Activated B cell treated with CpG ODN at 0.5 μM for 24 hours (primary cell): ENCODE measurements at places on chromosomes 13 and 19. TPM values are rescaled to one million over a fixed set of nuclear protein-coding genes. Genes with fewer than 3 reads are reported as not detected.

Gene CEACAM3
- not detected in 2 replicates for total RNA-seq

Gene CYP4F8
- not detected in 2 replicates for total RNA-seq

Gene NTF4
- total RNA-seq = not detected in 2 replicates

Gene RPL18
- 2,427 and 2,762 TPM in 2 replicates for total RNA-seq

Gene SYDE1
- total RNA-seq = not detected in 2 replicates

Gene EGLN2
- 136 and 147 TPM in 2 replicates for total RNA-seq

Gene SYNE4
- total RNA-seq = 2.1 and 3.7 TPM in 2 replicates

Gene ZNF550
- total RNA-seq = 16.8 and 18.7 TPM in 2 replicates

DNA sequence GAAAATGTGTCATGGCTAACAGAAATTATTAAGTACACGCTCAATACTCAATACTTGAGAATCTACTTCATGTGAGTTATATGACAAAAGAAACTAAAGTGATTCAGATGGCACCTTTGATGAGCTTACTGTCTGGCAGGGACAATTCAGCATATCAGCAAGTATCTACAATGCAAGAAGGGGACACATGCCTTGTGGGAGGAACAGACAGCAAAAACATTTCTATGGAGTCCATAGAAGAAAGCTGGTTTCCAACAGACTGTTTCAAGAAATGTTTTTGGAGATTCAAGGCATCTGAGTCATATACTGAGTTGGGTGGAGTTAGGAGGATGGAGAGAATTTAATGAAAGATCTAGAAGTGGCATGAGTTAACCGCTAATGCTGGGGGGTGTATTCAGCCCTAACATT lies 54.7 kb downstream of the MBNL2 start:
- no peak overlapping the region for H3K27ac ChIP-seq
- DNase-seq = no peak
- peak overlapping the region; percentile 21 for H3K4me3 ChIP-seq
- peaks cover 71% of the 10 kb centered on the region for H3K4me1 ChIP-seq
- H3K27me3 ChIP-seq = no peaks in the 10 kb centered on the region

- no peak for DNase-seq
- H3K4me3 ChIP-seq = no peak overlapping the region
- no peaks in the 10 kb centered on the region for H3K36me3 ChIP-seq
- H3K4me1 ChIP-seq = no peaks in the 10 kb centered on the region
- H3K27ac ChIP-seq = no peak overlapping the region
Measured at GRCh38 chr13:68888832-68889231, 1218.8 kb upstream of the ATXN8OS start.

DNA sequence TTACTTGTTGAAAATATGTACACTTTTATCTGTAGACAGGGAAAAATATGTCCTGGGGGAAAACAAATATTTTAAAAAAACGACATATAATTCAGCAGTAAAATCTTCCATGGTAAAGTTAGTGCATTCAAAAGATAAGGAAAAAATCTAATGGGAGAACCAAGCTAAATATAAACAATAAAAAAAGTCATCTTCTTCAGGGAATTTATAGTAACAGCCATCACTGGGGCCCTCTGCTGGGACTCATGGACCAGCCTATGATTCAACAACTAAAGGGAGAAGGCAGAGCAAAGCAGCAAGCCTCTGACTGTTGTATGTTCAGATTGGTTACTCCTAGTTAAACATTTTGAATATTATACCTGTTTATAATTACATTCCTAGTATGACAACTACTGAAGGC lies 93.0 kb downstream of the ITGBL1 start:
- no peak overlapping the region for H3K27ac ChIP-seq
- H3K4me3 ChIP-seq = no peak overlapping the region
- no peaks in the 10 kb centered on the region for H3K4me1 ChIP-seq
- H3K27me3 ChIP-seq = peaks cover 2% of the 10 kb centered on the region
- no peaks in the 10 kb centered on the region for H3K36me3 ChIP-seq

GRCh38 chr19:6564393-6564792 lies 26.6 kb downstream of the CD70 start:
- H3K4me3 ChIP-seq = no peak overlapping the region
- DNase-seq = no peak
- H3K27me3 ChIP-seq = peaks cover 5% of the 10 kb centered on the region
- H3K36me3 ChIP-seq = no peaks in the 10 kb centered on the region

- no peaks in the 10 kb centered on the region for H3K27me3 ChIP-seq
- no peak overlapping the region for H3K4me3 ChIP-seq
- peaks cover 13% of the 10 kb centered on the region for H3K36me3 ChIP-seq
- DNase-seq = no peak
- H3K4me1 ChIP-seq = no peaks in the 10 kb centered on the region
- H3K27ac ChIP-seq = no peak overlapping the region
Measured at GRCh38 chr13:26280295-26280694, 26.4 kb downstream of the CDK8 start.

- H3K27ac ChIP-seq = peak within 1 kb of the TSS; percentile 99
- peaks cover 4% of the 10 kb centered on the region for H3K36me3 ChIP-seq
- H3K4me3 ChIP-seq = peak within 1 kb of the TSS; percentile 91
- no peaks in the 10 kb centered on the region for H3K27me3 ChIP-seq
Measured at GRCh38 chr19:38264486-38265212, at the start of gene SPINT2. Gene SPINT2 (plus strand): TSS chr19:38264573. CDS start chr19:38264893, 320 bp downstream.

GRCh38 chr19:16320987-16321386 lies 3.6 kb upstream of the KLF2 start:
- no peak for DNase-seq
- H3K4me3 ChIP-seq = no peak overlapping the region
- peaks cover 56% of the 10 kb centered on the region for H3K4me1 ChIP-seq
- H3K36me3 ChIP-seq = peaks cover 3% of the 10 kb centered on the region
- H3K27me3 ChIP-seq = no peaks in the 10 kb centered on the region

GRCh38 chr19:2461751-2462634 lies 5.2 kb upstream of the LMNB2 start:
- peak; percentile 57 for DNase-seq
- peaks cover 10% of the 10 kb centered on the region for H3K4me1 ChIP-seq
- no peaks in the 10 kb centered on the region for H3K36me3 ChIP-seq
- H3K27me3 ChIP-seq = no peaks in the 10 kb centered on the region
- peak overlapping the region; percentile 82 for H3K4me3 ChIP-seq

DNA sequence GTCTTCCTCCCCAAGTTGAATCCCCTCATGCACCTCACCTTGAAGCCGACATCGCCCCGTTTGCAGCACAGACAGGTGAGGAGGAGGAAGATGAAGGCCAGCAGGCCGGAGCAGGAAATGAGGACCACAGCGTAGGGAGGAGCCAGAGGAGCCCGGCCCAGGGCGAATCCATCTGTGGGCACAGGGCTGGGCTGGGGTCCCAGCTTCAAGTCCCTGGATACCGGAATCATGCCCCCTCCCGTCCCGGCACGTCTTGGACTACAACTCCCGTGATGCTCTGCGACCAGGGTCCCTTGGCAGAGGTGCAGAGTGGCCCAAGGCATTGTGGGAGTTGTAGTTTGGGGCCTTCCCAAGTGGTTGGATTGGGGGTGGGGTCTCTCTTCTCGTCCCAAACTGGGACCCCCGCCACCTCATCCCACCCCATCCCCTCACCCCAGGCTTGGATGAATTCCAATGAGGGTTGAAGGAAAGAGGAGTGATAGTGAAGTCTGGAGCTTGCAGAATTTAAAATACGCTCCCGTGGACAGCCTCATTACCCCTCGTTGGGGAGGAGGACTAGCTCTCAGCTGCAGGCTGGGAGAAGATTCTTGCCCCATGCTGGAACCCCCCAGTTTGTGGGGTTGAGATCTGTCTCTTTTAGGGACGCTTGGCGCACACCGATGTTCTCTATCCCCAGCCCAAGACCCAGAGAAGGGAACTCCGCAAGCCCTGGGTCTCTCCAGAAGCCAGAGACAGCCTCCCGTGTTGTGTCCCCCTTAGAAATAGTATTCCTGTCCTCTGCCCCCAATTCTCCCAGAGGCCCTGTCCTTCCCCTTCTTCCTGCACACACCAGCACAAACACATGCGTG lies 990 bp downstream of the LMTK3 start:
- peaks cover 2% of the 10 kb centered on the region for H3K27me3 ChIP-seq
- peaks cover 17% of the 10 kb centered on the region for H3K4me1 ChIP-seq
- H3K4me3 ChIP-seq = peak overlapping the region; percentile 71
- peak overlapping the region; percentile 31 for H3K27ac ChIP-seq

DNA sequence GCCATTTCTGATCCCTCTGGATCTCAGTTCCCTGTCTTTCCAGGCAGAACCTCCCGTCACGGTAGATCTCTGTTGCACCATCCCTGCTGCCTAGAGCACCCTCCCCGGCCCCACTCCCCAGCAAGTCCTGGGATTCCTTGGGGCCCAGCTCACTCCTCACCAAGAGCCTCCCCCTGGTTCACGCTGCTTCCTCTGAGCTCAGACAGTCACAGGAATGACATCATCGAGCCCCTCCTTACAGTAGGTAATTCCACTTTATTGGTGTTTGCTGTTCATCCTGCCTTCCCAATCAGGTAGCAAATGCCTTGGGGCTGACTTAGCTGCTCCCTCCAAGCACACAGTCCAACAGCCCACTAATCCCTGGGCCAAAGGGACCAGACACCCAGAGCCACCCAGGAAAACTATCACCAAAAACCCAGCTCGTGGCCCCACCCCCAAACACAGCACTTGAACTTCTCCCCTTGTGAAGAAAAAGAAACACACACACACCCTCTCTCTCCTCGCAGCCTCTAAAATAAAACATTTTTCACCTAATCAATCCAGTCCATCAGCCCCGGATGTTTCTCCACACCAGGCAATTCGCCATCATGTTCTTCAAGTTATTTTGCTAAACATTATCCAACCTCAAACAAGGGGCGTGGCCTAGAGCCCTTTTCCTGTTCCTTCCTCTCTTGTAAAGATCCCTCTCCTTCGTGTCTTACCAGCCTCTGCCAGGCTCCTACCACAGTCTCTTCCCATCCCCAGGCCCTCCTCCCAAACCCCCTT lies 2.5 kb downstream of the NAPA start:
- peak overlapping the region; percentile 97 for H3K4me3 ChIP-seq
- peaks cover 66% of the 10 kb centered on the region for H3K4me1 ChIP-seq
- DNase-seq = no peak
- no peaks in the 10 kb centered on the region for H3K27me3 ChIP-seq
- H3K36me3 ChIP-seq = peaks cover 26% of the 10 kb centered on the region

DNA sequence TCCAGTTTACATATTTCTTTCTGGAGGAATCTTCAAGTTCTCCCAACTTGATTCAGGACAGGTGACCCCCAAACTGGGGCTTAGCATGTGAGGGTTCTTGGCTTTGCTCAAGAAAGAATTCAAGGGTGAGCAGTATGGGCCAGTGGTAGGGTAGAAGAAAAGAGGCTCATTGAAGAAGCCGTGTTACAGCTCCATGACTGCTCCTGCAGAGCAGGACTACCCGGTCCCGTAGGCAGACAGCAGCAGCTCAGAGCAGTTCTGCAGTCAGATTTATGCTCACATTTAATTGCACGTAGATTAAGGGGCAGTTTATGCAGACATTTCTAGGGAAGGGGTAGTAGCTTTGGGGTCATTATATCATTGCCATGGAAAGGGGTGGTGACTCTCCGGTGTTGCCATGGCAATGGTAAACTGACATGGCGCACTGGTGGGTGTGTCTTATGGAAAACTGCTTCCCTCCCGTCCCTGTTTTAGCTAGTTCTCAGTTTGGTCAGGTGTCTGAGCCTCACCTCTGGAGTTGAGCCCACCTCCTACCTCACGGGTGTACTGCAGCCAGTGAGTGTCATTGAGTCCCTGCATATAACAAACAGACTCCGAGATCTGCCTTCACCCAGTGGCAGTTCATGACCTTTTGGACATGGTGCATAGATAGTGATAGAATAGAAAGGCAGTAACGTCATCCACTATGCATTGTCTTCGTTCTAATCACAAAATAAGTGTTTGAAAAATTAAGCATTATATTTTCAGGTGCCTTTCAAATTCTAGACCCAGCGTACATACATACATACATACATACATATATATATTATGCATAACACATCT lies 16.0 kb upstream of the ZNF792 start:
- peaks cover 15% of the 10 kb centered on the region for H3K27me3 ChIP-seq
- no peak overlapping the region for H3K27ac ChIP-seq
- no peak overlapping the region for H3K4me3 ChIP-seq

DNA sequence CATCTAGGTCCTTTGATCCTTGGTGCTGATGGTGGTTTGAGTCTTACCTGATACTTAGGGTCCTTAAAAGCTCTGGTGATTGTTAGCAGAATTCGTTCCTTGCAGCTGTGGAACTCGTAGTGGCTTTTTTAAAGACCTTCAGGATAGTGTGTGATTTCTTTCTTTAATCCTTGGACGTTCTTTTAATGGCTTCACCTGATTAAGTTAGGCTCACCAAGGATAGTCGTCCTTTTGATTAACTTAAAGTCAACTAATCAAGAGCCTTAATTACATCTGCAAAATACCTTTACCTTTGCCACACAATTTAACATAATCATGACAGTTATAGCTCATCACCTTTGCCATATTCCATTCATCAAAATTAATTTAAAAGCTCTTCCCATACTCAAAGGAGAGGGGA lies 1807.7 kb downstream of the OLFM4 start:
- no peaks in the 10 kb centered on the region for H3K36me3 ChIP-seq
- no peaks in the 10 kb centered on the region for H3K4me1 ChIP-seq
- H3K4me3 ChIP-seq = no peak overlapping the region
- no peaks in the 10 kb centered on the region for H3K27me3 ChIP-seq
- H3K27ac ChIP-seq = no peak overlapping the region
- no peak for DNase-seq

- no peak overlapping the region for H3K27ac ChIP-seq
- no peak for DNase-seq
- no peaks in the 10 kb centered on the region for H3K36me3 ChIP-seq
- no peaks in the 10 kb centered on the region for H3K27me3 ChIP-seq
- no peaks in the 10 kb centered on the region for H3K4me1 ChIP-seq
Measured at GRCh38 chr19:34155686-34156085, 16.6 kb upstream of the LSM14A start.

GRCh38 chr13:59211606-59212005 lies 952.1 kb downstream of the DIAPH3 start:
- H3K27ac ChIP-seq = no peak overlapping the region
- no peaks in the 10 kb centered on the region for H3K36me3 ChIP-seq
- no peak for DNase-seq
- no peaks in the 10 kb centered on the region for H3K4me1 ChIP-seq
- H3K4me3 ChIP-seq = no peak overlapping the region
- no peaks in the 10 kb centered on the region for H3K27me3 ChIP-seq

- no peak overlapping the region for H3K4me3 ChIP-seq
- H3K4me1 ChIP-seq = peaks cover 18% of the 10 kb centered on the region
- DNase-seq = no peak
- H3K27me3 ChIP-seq = no peaks in the 10 kb centered on the region
- no peak overlapping the region for H3K27ac ChIP-seq
- no peaks in the 10 kb centered on the region for H3K36me3 ChIP-seq
Measured at GRCh38 chr19:6035026-6035425, 57.1 kb upstream of the RANBP3 start.
